Activated T-helper 1 cell treated with anti-CD3 and anti-CD28 coated beads, Interleukin-2, amount 50 U/mL, for 16 hours (primary cell): ENCODE measurements at places on chromosomes 2 and 18.

GRCh38 chr2:172079416-172079815 lies 5.9 kb upstream of the DLX1 start:
- no peak for DNase-seq

GRCh38 chr2:212732860-212733259 lies 194.3 kb upstream of the ERBB4 start:
- no peak for DNase-seq

DNA sequence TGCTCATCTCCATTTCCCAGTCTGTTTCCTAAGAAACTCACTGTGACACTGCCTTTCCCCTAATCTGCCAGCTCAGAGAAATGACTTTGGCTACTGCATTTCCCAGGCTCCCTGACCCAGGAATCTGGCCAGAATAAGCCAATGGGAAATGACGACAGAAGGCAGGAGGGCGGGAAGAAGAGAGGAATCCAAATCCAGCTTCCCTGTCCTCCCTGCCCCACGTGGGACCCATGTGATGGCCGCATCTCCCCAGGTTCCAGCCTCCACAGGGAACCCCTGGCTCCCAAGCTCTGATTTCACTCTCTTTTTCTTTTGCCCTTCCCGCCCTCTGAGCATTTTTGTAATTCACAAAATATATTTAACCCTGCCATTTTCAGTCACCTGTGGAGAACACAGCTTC lies 37.8 kb upstream of the RAB12 start:
- DNase-seq, result no peak

DNA sequence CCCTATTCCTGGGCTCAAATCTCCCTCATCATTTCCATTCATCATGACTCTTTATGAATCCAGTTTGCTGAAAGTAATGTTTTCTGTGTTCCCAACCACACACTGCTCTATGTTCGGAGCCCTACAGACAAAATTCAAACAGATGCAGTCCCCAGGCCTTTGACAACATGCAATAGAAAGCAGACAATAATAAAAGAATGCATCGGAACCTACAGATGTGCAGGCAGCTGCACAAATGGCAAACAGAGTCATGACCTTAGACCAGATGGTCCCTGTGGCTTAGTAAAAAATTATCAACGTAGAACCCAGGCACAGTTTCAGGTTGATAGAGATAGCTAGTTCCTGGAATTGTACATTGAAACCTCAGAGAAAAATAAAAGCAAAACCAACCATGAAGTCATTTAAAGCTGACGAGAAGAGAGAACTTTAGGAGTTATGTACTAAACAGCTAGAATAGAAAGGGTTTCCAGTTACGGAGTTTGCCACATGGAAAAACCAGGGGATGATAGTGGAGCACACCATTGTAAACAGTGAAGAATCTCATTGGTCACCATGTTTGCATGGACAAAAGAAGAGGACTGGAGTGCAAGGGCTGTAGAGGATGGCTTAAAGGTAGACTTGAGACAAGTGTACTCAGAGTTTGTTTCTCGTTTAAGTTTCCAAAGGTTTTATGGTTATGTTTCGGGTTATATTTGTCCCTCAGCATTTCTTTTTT lies 23.2 kb upstream of the ACVR1 start:
- no peak for DNase-seq

GRCh38 chr2:28276076-28276618 lies 116.5 kb upstream of the FOSL2 start:
- DNase-seq, result no peak

DNA sequence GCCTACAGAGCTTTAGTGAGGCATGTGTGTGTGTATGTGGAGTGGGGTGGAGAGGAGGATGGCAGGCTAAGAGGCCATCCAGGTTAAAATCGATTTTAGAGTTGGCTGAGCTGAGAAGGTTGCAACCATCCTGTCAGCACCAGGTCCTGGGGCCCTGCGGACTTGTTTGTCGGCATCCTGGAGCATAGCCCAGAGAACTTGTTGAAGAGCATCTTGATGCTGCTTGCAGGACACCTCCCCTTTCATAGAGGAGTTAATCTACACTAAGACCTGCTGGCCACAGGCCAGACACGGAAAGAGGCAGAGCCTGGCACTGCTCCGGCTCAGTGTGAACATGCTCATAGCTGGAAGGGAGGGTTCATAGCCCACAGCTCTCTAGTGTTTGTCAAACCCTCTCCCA lies 72.1 kb upstream of the RGPD5 start:
- DNase-seq, result no peak
